ENCODE measurements at places on chromosomes 5 and 9. TPM values are rescaled to one million over a fixed set of nuclear protein-coding genes. Genes with fewer than 3 reads are reported as not detected.

DNA sequence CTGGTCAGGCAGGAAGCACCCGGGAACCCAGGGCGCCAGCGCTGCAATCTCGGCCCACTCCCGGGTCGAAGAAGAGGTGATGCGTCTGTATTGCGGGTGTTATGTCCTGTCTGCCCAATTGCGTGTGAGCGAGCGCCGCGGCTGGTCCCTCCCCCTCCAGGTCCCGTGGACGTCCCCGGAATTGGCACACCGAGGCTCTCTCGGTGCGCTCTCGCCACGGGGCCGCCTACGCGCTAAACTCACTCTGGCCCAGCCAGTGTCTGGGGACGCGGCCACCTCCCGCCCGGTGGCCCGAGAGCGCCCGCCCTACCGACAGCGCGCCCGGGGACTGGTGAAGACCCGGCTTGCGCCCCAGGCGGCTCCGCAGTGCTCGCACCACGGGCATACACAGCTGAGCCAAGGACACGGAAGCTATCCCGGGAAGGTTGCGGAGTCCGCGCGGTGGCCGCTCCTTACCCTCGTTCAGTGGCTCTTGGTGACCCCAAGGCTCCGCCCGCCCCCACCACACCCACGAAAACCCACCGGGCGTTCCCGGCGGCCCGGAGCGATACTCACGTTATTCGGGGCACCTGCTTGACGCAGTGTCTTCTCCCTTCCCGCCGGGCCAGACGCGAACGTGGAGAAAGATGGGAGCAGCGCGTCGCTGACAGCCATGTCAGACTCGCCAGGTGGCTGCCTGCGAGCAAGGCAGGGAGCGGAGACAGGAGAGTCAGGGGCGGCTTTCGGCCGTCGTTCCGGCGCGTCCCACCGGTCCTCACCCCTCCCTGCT lies 1.0 kb downstream of the KLF4 start:
- H3K27me3 ChIP-seq: no peaks in the 10 kb centered on the region
- DNase-seq: peak; percentile 90
- H3K4me1 ChIP-seq: no peaks in the 10 kb centered on the region
- peak overlapping the region; percentile 60 for H3K27ac ChIP-seq
- no peaks in the 10 kb centered on the region for H3K36me3 ChIP-seq

- no peaks in the 10 kb centered on the region for H3K27me3 ChIP-seq
- peaks cover 2% of the 10 kb centered on the region for H3K4me1 ChIP-seq
Measured at GRCh38 chr5:98775246-98776065, 2.0 kb downstream of the RGMB start.

GRCh38 chr5:135990528-135991255 lies 35.9 kb upstream of the LECT2 start:
- peak; percentile 57 for DNase-seq
- no peaks in the 10 kb centered on the region for H3K36me3 ChIP-seq
- H3K4me3 ChIP-seq: no peak overlapping the region
- no peak overlapping the region for H3K27ac ChIP-seq

DNA sequence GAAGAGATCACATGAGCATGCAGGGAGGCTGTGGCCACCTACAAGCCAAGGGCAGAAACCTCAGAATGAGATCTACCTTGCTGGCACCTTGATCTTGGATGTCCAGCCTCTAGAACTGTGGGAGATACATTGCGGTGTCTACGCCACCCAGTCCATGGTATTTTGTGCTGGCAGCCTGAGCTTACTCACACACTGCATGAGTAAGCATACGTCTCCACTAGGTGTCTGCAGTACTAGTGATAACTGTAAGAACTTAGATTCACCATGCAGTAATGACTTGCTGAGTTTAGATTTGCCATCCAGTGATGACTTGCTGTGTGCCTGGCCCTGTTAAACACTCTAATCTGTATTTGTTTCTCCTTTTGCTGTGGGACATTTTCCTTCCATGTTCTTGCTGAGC lies 417.7 kb downstream of the GADD45G start:
- no peaks in the 10 kb centered on the region for H3K27me3 ChIP-seq
- DNase-seq: no peak
- H3K4me1 ChIP-seq: peaks cover 3% of the 10 kb centered on the region
- H3K27ac ChIP-seq: no peak overlapping the region
- no peak overlapping the region for H3K4me3 ChIP-seq

PLAC8L1 gene
- 0.87 TPM for total RNA-seq

DPM2 gene
- total RNA-seq: 20.0 TPM

Measured in aorta (tissue), 5 donors.